ENCODE measurements at places on chromosomes 5 and 9.

- DNase-seq: no peak
These were observed 55.5 kb upstream of the FUBP3 start for GRCh38 chr9:130523921-130524320.

- DNase-seq: no peak
These were observed 438 bp upstream of the PAPPA start for GRCh38 chr9:116152941-116153764.

DNA sequence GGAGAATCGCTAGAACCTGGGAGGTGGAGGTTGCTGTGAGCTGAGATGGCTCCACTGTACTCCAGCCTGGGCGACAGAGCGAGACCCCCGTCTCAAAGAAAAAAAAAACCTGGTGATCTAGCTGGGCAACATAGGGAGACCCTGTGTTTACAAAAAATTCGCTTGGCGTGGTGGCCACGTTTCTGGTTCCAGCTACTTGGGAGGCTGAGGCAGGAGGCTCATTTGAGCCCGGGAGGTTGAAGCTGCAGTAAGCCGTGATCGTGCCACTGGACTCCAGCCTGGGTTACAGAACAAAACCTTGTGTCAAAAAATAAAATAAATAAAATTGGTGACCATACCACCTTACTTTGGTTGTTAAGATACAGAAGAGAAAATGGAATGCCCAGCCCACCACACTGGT is 1.8 kb upstream of the HNRNPAB start:
- no peak for DNase-seq

DNA sequence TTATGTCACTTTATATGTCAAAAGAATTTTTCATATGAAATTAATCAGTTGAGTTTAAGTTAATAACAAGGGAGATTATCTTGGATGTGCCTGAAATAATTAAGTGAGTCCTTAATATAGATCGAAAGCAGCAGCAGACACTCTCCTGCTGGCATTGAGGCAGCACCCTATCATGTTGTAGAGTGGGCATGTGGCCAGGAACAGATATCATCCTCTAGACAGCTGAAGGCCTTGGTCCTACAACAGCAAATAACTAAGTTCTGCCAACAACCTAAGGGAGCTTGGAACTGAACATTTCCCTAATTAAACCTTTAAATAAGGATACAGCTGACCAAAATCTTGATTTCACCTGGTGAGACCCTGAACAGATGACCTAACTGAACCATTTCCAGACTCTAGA is 25.8 kb upstream of the UGT3A1 start:
- no peak for DNase-seq

DNA sequence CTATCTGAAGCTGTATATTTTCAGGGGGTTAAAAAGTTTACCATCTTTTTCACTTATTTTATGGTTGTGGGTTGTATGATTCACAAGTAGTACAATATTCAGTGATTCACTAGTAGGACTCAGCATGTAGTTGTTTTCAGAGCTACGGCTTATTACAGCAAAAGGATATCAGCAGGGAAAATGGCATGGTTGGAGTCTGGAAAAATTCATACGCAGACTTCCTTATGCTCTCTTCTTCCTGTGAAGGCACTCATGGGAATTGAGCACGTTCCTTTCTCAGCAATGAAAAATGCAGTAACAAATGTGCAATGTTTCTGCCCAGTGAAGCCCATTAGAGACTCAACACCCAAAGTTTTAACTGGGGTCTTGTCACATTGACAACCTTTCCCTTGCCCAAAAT is 250.5 kb downstream of the KCNN2 start:
- no peak for DNase-seq

GRCh38 chr9:27472195-27472594 is 51.9 kb upstream of the IFNK start:
- no peak for DNase-seq

GRCh38 chr5:604391-604831 is 7.7 kb upstream of the CEP72 start:
- no peak for DNase-seq

DNA sequence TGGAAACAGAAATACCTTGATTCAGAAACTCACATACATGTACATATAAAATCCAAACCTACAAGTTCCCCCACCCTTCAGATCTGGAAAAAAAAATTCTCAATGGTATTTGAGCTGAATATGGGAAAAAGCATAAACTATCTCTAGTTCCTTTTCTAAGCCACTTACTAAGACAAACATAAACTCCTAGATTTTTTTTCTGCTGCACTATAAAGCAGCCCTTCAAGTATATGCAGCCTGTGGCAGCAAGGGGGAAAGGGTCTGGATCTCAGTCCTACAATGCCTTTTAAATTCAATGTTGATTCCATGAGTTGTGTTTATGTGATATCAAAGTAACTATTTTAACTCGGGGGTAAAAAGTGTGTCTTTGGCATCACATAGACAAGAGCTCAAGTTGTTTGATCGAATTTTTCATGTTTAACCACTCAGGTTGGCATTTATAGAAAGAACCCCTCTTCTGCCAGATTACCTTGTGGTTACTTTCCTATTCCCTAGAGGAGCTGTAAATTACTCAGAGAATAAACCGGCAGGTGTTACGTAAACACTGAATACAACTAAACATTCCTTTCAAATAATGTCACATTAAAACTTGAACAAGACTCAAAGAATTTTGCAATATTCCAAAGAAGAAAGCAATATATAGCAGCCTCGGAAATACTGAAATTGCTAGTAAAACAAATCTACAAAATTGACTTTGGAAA is 91.8 kb upstream of the FER start:
- no peak for DNase-seq

DNA sequence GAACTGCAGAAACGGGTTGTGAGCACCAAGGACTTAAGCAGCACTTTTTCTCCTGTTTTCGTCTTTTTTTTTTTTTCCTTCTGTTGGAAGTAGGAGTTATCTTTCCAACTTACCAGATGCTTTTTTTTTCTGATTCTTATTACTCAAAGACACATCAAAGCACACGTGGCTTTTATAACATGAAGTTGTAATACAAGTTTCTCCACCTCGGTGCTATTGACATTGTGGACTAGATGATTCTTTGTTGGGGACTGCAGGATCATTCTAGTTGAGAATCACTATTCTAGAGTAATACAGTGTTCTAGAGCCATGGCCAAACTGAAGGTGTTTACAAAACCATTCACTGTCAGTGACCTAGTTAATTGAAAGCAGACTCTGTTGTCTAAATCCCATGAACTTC is 51.5 kb downstream of the MYO10 start:
- DNase-seq: no peak

GRCh38 chr5:106860398-106861044 is 810.2 kb downstream of the EFNA5 start:
- DNase-seq: no peak

DNA sequence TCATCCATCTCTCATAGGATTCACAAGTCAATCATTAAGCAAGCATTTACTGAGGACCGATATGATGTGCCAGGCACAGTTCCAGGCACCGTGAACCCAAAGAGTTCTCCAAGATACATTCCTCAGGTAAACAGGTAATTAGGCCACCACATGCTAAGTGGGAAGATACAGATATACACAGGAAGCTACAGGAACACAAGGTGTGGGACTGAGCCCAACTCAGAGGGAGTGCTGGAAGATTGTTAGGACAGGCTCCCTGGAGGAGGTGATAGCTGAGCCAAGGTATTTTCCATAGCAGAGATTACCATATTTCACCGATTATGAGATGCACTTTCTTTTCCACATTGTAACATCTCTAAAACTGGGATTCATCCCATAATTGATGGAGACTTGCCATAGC is 31.4 kb upstream of the RAI14 start:
- no peak for DNase-seq

DNA sequence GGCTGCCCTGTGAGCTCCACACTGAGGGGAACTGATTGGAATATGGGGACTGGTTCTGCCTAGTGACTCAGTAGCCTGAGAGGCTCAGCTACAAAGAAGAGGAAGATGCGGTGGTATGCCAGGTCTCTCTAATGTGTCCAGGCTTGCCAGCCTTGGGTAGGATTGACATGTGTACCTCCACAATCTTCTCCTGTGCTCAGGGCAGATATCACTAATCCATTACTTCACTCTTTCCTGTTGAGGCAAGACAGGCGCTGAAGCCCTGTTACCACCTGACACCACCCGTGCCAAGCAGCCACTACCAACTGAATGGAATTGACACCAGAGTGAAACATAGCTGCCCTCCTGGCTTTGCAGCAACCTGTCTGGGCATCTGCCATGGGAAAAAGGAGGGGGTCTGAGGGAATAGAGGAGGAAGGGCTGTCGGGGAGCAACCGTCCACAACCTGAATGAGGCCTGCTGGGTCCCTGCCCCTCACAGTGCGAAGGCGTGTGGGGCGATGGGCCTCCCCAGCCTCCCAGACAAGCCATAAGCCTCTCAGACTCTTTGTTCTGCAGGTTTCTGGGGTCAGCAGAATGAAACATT is 114.7 kb upstream of the CXCL14 start:
- no peak for DNase-seq

- DNase-seq: peak; percentile 76
These were observed at the start of gene MRPS2 for GRCh38 chr9:135500525-135501260. Gene MRPS2 (plus strand): TSS chr9:135500682. CDS start chr9:135500711, 29 bp downstream.

DNA sequence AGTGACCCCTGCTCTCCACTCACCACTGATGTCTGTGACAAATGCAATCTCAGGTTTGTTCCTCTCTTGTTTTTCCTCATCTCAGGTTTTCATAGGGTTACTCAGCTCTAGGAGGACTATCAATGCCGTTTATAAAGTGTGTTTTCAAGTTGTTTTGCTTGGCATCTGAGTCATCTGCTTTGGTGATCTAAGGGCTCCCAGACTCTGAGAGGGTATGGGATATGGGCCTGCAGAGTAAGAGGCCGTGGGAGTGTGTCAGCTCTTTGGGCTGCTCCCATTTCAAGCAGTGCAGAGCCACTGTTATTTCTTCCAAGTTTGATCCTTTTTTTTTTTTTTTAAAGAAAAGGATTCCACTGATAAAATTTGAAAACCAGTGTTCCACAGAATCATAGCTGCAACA is 46.3 kb downstream of the NNT start:
- no peak for DNase-seq

GRCh38 chr9:80732506-80732905 is 956.8 kb downstream of the TLE1 start:
- no peak for DNase-seq

- no peak for DNase-seq
These were observed 19.3 kb downstream of the ITGA1 start for GRCh38 chr5:52807037-52807436.

GRCh38 chr9:81266674-81267073 is 422.7 kb downstream of the TLE1 start:
- DNase-seq: no peak

GRCh38 chr9:121268598-121268850 is 562 bp downstream of the GSN start:
- DNase-seq: no peak

DNA sequence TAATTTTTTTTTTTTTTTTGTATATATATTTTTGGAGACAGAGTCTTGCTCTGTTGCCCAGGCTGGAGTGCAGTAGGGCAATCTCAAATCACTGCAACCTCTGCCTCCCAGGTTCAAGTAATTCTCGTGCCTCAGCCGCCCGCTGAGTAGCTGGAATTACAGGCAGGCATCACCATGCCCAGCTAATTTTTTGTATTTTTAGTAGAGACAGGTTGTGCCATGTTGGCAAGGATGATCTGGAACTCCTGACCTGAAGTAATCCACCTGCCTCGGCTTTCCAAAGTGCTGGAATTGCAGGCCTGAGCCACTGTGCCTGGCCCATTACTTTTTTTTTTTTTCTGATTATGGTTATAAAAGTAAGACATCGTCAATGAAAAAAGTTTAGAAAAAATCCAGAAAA is 84.0 kb upstream of the LMNB1 start:
- no peak for DNase-seq

DNA sequence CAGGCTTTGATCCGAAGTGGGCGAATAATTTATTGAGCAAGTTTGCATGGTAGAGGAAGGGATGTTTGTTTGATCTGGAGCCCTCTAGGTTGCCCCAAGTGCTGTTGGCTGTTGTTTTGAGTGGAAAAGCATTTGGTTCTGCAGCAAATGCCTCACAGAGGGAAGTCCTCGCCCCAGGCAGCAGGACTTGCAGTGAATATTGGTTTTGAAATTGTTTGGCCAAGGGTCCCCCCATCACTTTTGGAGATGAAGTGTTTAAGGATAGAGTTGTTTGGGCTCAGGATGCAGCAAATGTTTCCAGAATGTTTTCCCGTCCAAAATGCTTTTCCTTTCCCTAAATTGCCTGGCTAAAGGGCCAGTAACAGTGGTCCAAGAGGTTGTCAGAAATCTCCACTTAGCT is 3.1 kb downstream of the JADE2 start:
- no peak for DNase-seq

- no peak for DNase-seq
These were observed 297.8 kb downstream of the NPR3 start for GRCh38 chr5:33008751-33009418.

- no peak for DNase-seq
These were observed 15.1 kb downstream of the RPS14 start for GRCh38 chr5:150434464-150434863.

DNA sequence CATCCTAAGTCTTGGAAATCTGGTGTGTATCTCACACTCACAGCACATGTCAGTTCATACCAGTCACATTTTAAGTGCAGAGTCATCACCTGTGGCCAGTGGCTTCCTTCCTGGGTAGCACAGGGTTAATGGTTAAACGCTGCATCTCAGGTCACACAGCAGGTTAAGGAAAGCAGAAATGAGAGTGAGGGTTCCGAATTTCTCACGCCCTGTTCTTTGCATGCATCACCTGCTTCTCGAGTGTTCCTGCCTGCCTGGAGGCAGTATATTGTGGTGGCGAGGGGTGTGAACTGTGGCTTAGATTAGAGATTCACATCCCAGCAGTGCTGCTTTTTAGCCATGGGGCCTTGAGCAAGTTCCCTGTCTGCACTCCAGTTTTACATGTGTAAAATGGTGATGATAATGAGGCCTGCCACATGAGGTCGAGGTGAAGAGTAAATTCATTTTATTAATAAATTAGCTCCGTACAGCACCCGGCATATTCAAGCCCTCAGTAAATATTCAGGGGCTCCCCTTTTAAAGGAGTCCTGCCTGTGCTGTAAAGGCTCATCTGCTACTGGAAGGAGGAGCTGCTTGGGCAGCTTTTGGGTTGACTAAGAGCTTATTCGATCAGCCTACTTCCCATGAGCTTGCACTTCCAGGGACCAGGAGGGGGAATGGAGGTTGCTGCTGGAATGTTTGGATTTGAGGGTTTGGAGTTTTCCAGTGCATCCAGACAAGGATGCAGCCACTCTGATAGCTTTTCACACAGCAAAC is 61.1 kb upstream of the SAP30L start:
- no peak for DNase-seq

- no peak for DNase-seq
These were observed at the start of gene NIM1K for GRCh38 chr5:43191740-43192557. Gene NIM1K (plus strand): TSS chr5:43192225. CDS start chr5:43245776, 53,551 bp downstream.

DNA sequence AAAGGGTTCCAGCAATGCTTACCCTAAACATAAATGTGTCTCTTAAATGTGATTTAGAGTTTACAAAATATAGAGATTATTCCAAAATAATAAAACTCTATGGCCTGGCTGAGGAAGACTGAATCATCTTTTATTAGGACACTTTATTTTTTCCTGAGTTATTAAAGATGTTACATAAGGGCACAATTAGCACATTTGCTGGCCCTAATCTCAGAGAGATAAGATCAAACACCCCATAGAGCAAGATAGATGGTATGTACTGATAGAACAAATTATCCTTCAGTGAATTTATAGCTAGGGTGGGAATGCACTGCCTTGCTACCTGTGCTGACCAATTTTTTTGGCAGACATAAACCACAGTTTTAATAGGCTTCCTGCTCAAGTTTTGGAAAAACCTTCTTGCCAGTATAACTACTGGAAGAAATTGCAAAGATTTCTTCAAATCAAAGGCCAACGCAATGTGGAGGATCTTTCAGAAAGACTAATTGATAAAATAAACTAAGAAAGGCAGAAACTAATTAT is 367.1 kb upstream of the MPDZ start:
- no peak for DNase-seq

- DNase-seq: no peak
These were observed 27.1 kb downstream of the CYSTM1 start for GRCh38 chr5:140202078-140202477.

All from activated CD8-positive, alpha-beta memory T cell treated with anti-CD3 and anti-CD28 coated beads for 1 hour (primary cell).